ENCODE measurements at places on chromosomes 3 and 15.
A peak's percentile ranks its signal among the peaks of the same experiment; 100 is the strongest.

- DNase-seq: no peak
Measured at GRCh38 chr15:85756411-85757072, 38.2 kb downstream of the KLHL25 start.

DNA sequence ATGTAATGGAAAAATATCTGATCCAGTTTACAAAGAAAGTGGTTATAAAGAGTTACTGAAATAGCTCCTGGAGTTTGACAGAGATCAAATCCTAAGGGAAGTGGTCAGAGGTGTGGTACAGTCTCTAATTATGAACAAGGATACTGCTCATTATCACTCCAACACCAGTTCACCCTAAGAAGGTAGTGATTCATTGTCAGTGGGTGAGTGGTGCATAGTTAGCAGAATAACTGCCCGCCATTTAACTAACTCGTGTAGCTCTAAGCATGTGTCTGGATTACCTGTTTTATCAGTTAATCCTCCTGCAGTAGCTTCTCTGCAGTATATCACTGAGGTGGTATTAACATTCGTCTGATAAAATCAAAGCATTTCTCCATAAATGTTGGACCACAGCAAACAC is 700.1 kb downstream of the NLGN1 start:
- no peak for DNase-seq

DNA sequence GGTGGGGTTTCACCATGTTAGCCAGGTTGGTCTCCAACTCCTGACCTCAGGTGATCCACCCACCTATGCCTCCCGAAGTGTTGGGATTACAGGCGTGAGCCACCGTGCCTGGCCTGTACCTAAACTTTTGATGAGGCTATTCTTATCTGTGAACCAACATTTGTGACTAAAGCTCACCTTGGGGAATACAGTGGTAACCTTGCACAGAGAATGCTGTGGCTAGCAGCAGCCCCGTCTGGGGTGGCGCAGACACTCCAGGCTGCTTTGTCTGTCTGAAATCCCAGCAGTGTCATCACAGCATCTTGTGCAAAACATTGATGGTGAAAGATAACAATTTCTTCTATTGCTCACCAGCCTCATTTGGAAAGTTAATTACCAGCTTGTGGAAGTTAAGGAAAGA is 58.9 kb downstream of the CMTM8 start:
- DNase-seq: no peak

DNA sequence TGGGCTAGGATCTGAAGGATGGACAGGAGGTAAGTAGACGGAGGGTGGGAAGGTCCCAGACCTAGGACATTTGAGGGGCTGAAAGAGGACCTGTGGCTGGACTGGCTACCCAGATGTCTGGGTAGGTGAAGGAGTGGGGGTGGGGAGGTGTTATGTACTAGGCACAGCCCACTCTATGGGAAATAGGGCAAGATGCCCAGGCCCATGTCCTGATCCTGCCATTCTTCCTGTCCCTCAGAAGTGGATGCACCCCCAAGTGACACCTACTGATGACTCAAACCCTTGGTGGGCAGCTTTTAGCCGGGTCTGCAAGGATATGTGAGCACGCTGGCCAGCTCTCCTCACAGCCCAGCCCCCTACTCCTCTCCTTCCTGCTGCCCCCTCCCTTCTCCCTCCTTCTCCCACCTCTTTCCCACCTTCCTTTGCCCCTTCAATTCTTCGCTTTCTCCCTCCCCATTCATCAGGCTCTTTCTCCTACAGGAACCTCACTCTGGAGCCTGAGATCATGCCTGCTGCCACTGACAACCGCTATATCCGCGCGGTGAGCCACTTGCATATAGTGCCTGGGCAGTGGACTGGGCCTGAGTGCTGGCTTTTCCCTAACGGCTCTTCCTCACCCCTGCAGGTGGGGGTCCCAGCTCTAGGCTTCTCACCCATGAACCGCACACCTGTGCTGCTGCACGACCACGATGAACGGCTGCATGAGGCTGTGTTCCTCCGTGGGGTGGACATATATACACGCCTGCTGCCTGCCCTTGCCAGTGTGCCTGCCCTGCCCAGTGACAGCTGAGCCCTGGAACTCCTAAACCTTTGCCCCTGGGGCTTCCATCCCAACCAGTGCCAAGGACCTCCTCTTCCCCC is 5.2 kb downstream of the ACY1 start:
- no peak for DNase-seq

- no peak for DNase-seq
Measured at GRCh38 chr3:15007681-15008141, 57.4 kb downstream of the MRPS25 start.

DNA sequence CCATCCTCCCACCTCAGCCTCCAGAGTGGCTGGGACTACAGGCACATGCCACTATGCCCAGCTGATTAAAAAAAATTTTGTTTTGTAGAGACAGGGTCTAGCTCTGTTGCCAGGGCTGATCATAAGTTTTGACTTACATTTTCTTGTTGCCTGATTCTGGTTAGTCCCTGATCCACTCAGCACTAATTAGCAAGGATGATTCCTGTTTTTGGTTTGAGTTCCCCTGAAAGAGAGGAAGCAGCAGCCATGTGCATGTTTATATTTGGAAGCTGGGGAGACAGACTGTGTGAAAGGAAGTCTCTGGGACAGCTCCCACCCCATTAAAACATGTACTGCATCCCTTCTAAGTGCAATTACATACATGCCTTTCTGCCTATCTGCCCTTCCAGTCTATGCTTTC is 3.6 kb upstream of the NCK1 start:
- DNase-seq: no peak

- no peak for DNase-seq
Measured at GRCh38 chr3:183564046-183564445, 8.5 kb upstream of the KLHL6 start.

GRCh38 chr3:69766638-69767037 is 27.4 kb downstream of the MITF start:
- no peak for DNase-seq

DNA sequence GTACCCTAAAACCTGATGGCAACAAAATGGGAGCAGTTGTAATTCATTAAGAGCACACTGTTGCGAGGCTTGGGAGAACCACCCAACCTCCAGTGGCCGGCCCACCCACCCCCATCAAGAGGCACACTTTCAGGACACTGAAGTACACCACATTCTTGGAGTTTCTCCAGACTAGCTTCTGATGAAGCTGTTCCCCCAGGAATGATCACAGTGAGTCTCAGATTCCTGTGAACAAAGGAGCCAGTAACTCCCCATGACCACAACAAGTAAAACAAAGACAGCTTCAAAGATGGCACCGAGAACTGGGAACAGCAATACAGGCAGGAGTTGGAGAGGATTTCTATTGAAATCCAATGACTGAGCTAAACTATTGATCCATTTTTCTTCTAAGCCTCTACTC is 126.0 kb downstream of the ST8SIA2 start:
- no peak for DNase-seq

GRCh38 chr15:101554115-101554915 is 64.8 kb upstream of the PCSK6 start:
- no peak for DNase-seq

DNA sequence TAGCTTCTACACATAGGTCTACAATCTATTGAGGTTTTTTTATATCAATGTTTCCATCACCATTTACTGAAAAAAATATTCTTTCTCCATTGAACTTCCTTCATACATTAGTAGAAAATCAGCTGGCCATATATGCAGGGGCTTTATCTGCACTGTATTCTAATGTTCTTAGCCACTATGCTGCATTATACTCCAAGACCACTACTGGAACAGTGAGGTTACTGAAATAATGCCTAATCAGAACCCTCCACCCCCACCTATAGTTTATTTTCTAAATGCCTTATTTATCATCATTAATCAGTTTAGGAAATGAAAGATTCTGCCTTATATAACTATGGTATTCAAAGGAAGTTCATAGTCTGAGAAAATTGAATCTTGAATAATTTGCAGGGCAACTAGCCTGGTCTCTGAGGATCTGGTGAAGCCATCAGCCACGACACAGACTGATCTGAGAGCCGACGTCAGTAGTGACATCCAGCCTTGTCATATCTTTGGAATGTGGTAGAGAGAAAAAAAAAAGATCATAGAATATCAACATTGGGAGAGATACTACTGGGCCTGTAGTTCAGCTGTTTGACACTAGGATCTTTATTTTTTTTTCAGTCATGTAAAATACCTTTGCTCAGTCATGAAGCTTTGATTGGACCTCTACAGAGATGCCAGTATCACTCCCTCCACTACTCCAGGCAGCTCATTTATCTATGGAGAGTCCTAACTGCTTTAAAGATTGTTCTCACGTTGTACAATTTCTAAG is 66.6 kb downstream of the P3H2 start:
- DNase-seq: peak; percentile 75

DNA sequence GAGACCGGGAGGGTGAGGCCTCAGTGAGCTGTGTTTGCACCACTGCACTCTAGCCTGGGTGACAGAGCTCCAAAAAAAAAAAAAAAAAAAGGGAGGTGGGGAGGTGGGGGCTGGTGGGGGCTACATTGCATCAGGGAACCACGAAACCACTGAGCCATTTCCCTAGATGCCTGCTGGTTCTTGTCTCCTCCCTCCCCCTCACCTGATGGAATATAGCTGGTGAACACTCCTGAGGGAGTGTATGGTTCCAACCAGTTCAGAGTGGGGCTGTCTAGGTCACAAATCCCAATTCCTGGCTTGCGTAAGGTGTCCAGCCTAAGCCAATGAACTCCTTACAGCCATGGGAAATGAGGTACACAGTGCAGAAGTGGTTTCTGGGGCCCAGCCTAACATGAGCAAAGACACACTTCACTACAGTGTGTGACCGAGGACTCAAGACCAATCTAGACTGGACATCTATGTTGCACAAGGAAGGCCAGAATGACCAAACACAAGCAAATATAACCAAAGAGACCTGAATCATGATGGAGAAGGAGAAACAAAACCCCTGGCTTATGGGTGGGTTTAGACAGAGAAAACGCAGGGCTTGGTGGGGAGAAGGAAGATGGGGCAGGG is 39.1 kb upstream of the OSBPL11 start:
- no peak for DNase-seq

- DNase-seq: no peak
Measured at GRCh38 chr3:16467393-16467792, 46.1 kb downstream of the RFTN1 start.

DNA sequence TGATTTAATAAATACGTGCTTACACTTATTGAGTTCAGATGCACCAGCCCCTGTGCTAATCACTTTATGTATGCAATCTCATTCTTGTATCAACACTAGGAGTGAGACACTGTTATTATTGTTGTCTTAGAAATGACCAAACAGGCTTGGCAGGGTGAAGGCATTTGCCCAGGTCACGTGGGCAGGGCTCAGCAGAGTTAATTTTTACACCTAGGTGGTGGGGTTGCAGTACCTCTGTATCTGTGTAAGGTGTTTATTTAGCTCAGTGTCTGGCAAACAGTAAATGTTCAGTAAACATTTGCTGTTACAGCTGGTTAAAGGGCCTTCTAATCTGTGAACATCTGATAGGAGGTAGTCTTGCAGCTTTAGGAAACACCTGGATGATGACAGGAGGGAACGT is 200.0 kb downstream of the CACNA2D3 start:
- peak; percentile 67 for DNase-seq

- peak; percentile 53 for DNase-seq
Measured at GRCh38 chr3:105518806-105519418, 152.2 kb downstream of the ALCAM start.

DNA sequence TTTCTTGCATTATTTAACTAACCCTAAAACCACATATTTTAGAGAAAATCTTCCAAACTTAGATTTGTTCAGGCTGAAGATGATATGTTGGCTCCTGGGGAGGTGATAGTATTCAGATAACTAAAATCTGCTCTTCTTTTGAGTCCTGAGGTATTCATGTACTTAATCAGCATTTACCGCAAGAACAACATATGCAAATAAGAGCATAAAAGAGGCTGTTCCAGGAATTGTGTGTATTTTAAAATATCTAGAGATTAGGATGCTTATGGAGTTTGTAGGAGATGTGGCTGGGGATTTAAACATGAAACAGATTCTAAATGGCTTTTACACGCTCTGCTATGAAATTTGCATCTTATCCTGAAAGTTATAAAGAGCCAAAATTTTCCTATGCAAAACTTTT is 298.2 kb downstream of the EPHA3 start:
- DNase-seq: no peak

DNA sequence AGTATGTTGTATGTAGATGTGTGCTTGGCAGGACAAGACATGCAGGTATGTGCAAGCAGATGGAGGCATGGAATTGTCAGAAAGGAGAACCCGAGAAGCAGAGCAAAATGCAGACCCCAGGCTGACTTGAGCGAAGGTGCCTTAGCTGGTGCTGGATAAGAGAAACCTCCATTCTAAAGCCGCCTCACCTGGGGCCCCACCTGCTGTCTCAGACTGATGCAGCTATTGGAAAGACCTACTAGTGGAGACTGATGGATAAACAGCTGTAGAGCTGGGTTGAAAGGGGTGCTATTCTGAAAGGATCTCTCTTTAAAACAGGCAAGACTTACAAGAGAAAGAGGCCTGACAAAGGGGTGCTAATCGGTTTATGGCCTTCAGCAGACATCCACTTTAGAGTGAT is 86.2 kb downstream of the EPHB1 start:
- no peak for DNase-seq

DNA sequence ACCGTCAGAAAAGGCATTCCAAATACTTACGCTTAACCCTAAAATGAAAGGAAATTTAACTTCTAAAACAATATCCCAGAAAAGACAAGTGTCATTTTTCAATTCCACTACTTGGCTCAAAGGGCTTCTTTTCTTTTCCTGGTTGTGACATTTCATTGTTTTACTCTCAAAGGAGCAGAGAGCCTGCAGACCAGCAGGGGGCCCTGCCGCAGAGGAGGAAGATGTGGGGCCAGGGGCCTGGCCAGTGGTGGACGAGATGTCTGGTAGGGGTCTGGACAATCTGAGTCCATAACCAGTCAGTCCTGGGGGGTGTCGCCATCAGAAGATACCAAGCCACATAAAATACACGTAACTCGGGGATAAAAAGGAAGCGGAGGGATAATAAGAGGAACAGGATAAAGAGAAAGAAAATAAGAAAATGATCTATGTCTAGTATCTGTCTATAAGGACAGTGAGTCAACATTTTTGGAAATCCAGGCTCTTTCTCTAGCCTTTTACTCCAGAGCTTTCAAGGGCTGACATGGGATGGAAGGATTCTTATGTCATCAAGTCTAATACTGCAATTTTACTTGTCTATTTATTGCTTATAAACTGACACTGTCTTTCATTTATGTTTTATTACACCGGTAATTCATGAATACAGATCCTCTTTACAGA is 54.2 kb upstream of the ARHGEF3 start:
- DNase-seq: no peak

- no peak for DNase-seq
Measured at GRCh38 chr3:152113413-152113812, 155.3 kb upstream of the MBNL1 start.

GRCh38 chr3:74862476-74862875 is 248.0 kb upstream of the CNTN3 start:
- DNase-seq: no peak

GRCh38 chr15:70319466-70319865 is 221.7 kb upstream of the TLE3 start:
- no peak for DNase-seq
